ENCODE measurements at places on chromosomes 13 and 19.

- DNase-seq: no peak
These were observed 141.6 kb upstream of the RFC3 start for GRCh38 chr13:33676045-33676989.

- DNase-seq: no peak
These were observed 1.9 kb upstream of the NKPD1 start for GRCh38 chr19:45162608-45163143.

GRCh38 chr13:90293793-90294361, 1053.6 kb upstream of the MIR17HG start:
- DNase-seq: no peak

- DNase-seq: no peak
These were observed 13.5 kb upstream of the INSR start for GRCh38 chr19:7307590-7308218.

DNA sequence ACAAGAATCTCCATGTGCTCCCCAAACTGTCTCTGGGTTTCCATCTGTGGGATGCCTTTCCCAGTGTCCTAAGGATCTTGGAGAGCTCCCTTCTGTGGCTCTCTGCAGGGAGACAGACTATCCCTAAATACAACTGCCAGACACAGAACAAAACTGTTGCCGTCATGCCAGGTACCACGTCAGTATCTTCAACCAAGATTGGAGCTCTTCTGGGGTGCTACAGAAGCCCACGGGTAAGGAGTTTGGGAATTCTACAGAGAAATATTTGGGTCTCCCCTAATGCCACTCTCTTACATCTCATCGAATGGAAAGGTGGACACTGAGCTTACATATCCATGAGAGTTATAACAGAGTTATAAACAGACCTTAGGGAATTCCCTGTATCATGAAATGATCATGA, 4.9 kb upstream of the MBD3L3 start:
- no peak for DNase-seq

DNA sequence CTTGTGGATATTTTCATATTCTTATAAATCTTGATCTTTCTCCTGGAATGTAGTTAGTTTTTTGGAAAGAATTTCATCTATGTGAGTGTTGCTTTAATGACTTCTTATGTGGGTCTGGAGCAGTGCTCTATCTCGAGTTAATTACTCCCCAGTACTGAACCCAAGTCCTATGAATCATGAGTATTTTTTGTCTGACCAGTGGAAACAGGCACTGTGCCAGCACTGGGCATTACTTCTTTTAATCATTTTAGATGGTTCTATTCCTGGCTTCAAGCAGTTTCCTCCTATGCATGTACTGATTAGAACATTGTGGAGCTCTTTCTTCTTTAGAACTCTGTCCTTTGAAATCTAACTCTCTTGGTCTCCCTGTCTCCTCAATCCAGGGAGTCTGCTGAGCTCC, 466.3 kb downstream of the PCDH17 start:
- no peak for DNase-seq

DNA sequence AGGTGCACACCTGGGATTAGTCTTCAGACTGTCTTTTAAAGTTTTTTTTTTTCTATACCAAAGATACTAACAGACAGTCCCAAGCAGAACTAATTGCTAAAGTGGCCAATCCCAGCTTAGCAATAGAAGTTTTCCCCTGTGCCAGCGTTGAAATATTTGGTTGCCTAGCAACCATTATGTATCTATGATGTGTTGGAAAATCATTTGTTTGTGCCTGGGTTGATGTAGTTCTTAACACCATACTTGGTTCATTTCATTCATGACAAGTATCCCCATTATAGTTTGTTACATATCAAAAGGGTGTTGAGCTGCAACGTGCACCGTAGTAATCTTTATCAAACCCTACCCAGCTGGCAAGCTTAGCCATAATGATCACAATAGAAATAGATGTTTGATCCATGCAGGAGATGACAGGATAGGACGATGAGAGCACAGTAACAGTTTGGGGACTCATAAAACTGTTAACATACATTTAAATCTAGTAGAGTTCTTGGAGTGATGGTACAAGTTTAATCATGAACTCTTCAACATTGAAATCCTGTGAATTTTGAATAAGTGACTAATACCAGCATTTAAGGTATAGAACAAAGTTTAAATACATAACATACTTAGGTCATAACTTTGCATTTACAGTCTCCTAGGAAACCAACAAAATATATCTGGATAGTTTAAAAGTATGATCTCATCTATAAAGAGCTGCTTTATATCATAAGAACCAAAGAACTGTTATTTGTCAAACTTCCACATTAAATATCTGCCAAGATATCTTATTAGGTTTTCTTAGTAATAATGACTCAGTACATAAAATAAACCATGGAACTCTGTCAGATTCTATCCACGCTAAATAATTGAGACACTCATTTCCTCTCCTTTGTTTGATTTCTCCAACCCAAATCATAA, 73.4 kb downstream of the MBNL2 start:
- DNase-seq: peak; percentile 52

- peak; percentile 43 for DNase-seq
These were observed 276.4 kb downstream of the KLF5 start for GRCh38 chr13:73335210-73335609.

GRCh38 chr19:41298348-41298964, 11.5 kb upstream of the CCDC97 start:
- DNase-seq: no peak

- no peak for DNase-seq
These were observed 8.8 kb downstream of the TPM4 start for GRCh38 chr19:16085115-16085514.

- no peak for DNase-seq
These were observed 412.9 kb downstream of the DIAPH3 start for GRCh38 chr13:59750860-59751259.

GRCh38 chr19:46976845-46977320, 42.8 kb upstream of the NPAS1 start:
- DNase-seq: no peak

GRCh38 chr19:54517483-54517882, 14.9 kb downstream of the LAIR2 start:
- no peak for DNase-seq

DNA sequence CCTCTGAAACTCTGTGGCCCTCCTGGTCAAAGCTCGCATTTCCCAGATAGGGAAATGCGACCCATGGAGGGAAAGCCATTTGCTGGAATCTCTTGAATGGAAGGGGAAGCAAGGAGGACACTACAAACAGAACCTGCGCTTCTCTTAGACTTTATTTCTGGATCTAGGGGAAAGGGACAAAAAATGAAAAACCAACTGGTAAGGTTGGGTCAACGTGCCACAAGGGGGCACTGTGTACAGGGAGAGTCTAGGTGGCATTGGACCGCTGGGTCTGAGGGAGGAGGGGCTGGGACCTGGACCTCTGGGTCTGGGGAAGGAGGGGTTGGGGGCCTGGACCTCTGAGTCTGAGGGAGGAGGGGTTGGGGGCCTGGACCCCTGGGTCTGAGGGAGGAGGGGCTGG, 5.0 kb downstream of the KLK4 start:
- no peak for DNase-seq

DNA sequence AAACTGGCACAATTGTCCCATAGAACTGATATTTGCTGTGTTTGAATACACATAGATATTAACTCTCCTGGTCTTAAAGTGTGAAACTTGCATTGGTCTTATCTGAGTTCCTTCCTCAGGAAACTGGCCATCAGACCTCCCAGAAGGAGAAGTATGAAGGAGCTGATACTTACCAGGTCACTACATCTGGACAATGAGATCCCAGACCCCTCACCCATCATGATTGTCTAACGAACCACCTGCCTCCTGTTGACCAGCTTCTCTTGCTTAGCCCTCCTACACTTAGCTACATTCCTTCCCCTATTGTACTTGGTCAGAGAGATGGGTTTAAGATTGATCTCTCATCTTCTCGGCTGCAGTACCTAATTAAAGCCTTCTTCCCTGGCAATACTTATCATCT, 413.3 kb downstream of the KCTD12 start:
- DNase-seq: no peak

- DNase-seq: no peak
These were observed 65.4 kb downstream of the VWA8 start for GRCh38 chr13:41895478-41895877.

GRCh38 chr19:45676851-45677263, 8.8 kb downstream of the GIPR start:
- no peak for DNase-seq

- DNase-seq: no peak
These were observed 5.5 kb downstream of the PIK3R2 start for GRCh38 chr19:18158467-18158866.

GRCh38 chr13:103539265-103539664, 473.0 kb upstream of the SLC10A2 start:
- DNase-seq: no peak
